ENCODE measurements at places on chromosomes 11 and 22.

- DNase-seq, result peak; percentile 84
Measured at GRCh38 chr11:119699227-119699626, 29.8 kb downstream of the NECTIN1 start.

GRCh38 chr11:46912526-46913150, 5.7 kb downstream of the LRP4 start:
- peak; percentile 42 for DNase-seq

DNA sequence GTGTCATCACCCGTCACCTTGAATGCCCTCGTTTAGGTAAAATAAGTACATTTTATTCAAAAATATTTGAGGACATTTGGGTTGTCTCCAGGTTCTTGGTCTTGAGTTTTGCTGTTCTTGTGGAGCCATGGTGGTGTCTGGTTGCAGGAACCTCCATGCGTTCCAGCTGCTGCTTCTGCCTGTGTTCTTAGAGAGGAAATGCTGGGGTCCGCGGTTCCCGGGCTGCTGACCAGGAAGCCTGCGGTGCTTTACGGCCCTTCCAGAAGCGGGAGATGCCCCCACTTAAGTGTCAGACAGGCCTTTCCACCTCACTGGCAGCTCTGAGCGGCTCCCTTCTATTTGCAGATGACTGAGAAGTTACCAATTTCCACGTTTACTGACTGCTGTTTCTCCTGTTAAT, 66.8 kb downstream of the LRP5 start:
- DNase-seq, result no peak

DNA sequence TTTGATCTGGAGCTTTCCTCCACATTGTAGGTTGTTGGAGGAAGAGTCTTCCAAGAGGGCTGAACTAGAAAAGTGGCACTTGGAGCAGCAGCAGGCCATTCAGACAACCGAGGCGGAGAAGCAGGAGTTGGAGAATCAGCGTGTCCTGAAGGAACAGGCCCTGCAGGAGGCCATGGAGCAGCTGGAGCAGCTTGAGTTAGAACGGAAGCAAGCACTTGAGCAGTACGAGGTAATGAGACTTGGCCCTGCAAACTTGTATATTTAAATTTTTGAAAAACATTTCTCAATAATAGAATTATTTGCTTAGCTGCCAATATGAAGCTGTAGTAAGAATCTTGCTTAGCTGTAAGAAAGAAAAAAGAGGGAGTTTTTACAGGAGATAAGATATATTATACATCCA, 84.0 kb downstream of the SWAP70 start:
- no peak for DNase-seq

- peak; percentile 46 for DNase-seq
Measured at GRCh38 chr11:14029440-14029839, 66.9 kb downstream of the SPON1 start.

- DNase-seq, result no peak
Measured at GRCh38 chr11:48091426-48092102, 111.2 kb downstream of the PTPRJ start.

GRCh38 chr11:107605061-107606006, 14.4 kb downstream of the ELMOD1 start:
- DNase-seq, result no peak

GRCh38 chr11:4932751-4933150, 8.6 kb upstream of the OR51G1 start:
- no peak for DNase-seq

- DNase-seq, result no peak
Measured at GRCh38 chr22:46068593-46069491, 81.5 kb upstream of the PPARA start.

DNA sequence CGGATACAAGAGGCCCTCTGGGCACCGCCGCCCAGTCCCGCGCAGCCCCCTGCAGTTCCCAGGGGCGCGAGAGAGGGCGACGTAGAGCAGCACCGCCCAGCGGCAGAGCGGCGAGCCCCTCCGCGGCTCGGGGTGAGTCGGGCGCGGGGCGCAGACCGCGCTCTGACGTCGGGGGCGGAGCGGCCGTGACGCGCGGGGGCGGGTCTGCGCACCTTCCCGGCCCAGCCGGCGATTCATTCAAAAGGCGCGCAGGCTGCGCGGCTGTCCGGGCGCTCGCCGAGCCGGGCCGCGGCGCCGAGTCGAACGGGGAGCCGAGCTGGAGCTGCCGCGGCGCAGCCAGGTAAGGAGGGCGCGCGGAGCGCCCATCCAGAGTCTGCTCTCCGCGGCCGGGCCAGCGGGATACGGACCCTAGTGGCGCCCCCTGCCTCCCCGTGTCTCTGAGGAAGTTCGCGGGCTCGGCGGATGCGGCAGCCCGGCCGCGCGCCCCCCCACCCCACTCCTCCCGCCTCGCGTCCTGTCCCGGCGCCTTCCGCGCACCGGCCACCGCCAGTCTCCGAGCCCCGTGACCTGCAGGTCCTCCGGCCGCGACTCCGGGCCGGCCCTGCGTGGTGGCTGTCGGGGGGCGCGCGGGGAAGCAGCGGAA, at the start of gene RELT:
Gene RELT (plus strand): TSS at position 240 of the 643 bp plus-strand sequence. CDS start 12,738 bp downstream, outside the sequence.
- DNase-seq, result peak; percentile 97

DNA sequence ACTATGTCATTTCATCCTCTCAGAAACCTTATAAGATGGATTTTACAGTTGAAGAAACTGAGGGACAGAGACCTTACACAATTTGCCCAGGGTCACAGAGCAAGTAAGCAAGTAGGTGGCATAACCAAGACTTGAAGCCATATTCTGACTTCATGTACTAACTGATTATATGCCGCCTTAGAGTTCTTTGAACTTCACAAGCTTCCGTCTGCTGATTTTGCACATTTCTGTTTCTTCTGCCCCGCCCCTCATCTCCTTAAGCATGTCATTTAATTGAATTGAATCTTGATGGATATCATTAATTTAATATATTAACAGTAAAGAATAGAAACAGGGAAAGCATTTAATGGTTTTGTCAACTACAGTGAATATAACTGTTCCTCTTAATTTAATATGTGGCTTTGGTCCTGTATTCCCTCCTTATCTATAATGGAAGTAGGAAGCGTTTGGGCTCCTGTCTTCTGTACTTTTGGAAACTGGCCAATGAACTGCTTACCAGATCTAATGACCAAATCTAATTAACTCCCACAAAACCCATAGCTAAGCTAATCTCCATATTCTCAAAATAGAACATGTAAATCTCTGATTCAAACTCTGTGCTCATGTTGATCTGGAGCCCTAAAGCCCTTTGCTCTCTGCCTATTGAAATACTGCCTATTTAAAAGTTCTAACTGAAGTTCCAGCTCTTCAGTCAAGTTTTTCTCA, 30.4 kb downstream of the SIK2 start:
- no peak for DNase-seq

DNA sequence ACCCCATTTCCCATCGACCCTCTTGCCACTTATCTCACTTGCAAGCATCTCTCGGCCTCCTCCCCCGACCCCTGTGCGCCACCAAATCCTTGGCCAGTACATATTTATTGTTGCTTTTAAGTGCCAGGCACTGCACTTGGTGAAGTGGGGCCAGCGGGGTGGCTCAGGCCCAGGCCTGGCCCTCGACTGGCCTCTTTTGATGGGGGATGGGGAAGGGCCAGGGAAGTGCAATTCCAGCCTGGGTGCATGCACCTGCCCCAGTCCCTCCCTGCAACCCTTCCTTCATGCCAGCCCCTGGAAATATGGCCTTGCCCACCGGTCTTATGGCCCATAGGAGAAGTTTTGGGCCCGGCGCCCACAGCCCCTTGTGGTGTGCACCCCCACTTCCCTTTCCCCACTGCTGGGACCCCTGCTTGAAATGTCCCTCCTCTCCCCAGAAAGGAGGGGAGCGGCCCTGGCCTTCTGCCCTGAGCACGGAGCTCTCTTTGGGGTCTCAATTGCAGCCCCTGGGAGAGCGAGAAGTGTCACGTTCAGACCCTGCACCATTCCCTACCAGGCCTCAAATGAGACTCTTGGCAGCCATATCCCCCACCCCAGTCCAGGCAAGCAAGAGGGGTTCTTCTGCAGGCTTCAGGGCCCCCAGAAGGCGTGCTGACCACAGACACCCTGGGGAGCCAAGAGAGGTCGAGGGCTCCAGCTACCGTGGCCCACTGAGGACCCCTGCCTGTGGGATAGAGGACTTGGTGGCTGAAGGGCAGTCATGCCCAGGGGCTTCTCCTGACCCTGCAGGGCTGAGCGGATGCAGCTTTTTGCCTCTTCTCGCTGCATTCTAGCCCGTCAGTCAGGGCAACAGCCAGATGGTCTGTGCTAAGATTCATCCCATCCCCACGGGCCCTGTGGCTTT, 961 bp downstream of the SUSD2 start:
- no peak for DNase-seq

DNA sequence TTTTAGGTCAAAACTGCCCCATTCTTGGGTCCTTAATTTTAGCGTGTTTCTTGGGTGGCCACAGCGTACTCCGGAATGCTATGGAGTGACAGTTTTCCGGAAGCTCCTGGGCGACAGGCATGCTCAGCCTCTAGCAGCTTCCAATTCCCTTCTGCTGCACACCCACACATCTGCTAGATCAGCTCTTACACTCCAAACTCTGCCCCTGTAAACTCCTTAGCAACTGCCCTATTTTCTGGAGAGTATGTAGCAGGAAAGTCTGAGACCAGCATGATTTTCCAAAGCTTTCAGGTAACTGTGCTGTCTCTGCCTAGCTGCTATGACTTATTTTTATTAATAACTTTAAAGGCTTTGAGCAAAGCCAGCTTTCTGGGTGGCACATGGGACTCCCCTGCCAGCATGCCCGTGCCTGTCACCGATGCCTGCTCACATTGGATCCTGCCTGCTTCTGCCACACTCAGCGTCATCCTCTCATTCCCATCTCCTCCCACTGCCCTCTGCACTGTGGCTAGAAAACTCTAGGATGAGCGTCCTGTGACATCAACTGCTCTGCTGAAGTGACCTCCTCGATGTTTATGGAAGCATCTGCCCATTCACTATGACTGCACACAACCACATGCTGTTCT, 17.3 kb downstream of the TOLLIP start:
- no peak for DNase-seq

DNA sequence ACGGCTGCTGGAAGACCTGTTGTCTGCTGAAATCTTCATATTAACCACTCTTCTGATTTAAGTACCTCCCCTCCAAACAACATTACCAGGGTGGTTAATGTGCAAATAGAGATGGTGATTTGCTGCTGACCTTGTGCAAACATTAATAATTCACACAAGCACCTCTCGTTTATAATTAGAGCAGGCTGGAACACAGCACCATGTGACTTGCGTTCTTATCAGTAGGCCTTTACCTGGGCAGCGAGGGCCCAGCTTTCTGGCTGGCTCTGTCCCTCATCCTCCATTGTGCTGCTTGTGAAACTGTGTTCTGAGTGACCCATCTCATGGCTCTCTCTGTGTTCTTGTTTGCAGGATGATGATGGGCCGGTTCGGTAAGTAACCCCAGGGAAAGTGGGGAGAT, 41.0 kb upstream of the PARVG start:
- no peak for DNase-seq

DNA sequence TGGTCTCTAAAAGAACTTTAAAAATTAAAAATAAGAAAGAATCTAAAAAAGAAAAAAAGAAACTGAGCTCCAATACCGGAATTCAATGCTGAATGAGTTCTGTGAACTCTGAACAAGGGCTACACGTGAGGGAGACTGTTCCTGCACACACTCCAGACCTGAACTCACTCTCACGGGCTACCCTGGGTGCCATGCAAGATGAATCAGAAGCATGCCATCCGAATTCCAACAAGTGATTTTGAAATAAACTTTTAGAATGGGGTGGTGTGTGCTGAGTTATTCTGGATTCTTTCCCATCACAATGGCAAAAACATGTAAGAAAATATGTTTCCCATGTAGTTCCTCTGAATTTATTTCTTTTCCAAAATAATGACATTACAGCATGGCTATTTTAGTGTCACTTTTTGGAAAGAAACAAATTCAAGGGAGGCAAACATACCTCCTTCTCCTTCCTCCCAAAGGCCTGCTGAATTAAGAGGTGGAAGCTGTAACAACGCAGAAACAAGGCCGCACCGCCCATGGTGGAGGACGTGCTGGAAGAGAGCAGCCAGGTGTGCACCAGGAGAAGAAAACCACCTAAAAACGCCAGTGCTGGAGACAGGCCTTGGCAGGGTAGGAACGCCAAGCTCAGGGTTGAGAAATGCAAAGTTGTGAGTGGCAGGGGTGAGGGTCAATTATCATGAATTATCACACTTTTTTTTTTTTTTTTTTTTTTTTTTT, 63.2 kb upstream of the ARFGAP3 start:
- DNase-seq, result no peak

GRCh38 chr22:39474351-39475111, 17.7 kb downstream of the MGAT3 start:
- peak; percentile 68 for DNase-seq

DNA sequence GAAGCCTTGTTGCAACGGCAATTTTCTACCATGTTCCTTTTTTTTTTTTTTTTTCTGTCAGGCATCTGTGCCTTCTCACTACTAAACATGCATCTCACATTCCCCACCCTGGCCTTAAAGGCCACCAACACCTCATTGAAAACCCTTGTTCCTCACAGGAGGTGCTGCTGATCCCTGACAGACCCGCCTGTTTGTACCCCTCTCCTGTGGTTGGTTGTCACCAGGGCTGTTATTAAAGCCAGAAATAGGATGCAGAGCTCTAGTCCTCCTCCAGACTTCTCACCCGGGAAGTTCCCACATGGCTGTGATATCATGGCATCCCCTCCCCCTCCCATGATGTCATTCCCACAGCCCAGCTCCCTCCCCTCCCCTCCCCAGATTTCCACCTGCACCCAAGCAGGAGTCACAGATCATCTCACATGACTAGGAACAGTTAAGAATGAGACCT, 302.8 kb upstream of the NCAM1 start:
- DNase-seq, result no peak

- DNase-seq, result no peak
Measured at GRCh38 chr11:11076879-11077278, 219.0 kb upstream of the ZBED5 start.

GRCh38 chr11:65491614-65492386, 7.0 kb upstream of the MALAT1 start:
- DNase-seq, result peak; percentile 90

Measured in hepatocyte (in vitro differentiated cells).